ENCODE measurements at places on chromosomes 5 and 9.
A peak's percentile ranks its signal among the peaks of the same experiment; 100 is the strongest.

DNA sequence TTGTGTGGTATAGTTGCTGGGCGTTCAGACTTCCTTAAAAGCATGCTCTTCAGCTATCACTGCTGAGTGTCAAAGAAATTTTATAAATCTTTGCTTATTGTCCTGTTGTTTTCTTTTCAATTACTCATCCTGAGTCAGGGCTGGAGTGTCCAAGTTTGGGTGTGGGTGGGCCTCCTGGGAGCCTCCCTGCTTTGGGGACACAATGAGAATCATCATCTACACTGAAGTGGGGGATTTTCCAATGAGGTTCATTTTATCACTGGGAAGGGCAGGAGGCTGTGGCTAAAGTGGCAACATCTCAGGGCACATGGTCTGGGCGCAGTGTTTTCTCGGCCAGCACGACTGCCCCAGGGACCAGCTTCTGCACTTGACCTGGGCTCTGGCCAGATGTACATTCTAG is 19.5 kb downstream of the GFPT2 start:
- DNase-seq = no peak

DNA sequence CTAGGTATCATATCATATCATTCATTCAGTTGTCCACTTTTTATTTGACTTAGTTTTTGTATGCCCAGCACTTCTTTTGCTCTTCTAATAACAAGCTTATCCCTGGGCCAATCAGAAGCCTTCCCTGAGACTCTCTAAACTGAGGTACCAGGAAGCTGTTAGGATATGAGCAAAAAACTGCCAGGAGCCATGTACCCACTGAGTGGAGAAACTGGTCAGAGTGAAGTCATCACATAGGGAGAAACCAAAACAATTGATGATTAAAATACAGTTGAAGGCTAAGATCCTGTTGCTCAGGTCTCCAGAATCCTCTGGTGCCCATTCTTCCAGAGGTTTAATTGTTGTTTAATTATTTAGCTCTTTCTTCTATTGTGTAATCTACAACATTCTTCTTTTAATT is 120.2 kb downstream of the KIAA0825 start:
- no peak for DNase-seq

- peak; percentile 92 for DNase-seq
These were observed 46.2 kb upstream of the DENND4C start for GRCh38 chr9:19184144-19184917.

DNA sequence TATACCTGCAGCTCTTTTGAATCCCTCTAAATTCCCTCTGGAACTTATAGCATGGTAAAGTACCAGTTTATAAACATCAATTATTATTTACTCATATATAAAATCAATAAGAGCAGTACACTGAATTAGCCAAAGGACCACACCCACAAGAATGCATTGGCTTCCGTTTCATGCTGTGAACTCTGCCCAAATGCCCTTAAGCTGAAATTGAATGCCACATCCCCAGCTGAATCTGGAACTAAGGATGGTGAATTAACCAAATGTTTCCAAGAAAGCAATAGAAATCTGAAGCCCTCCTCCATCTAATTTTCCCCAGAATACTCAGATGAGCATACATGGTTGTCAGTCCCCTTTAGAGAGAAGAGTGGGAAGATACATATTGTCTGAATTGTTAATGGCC is 436.4 kb upstream of the FTMT start:
- DNase-seq = no peak

DNA sequence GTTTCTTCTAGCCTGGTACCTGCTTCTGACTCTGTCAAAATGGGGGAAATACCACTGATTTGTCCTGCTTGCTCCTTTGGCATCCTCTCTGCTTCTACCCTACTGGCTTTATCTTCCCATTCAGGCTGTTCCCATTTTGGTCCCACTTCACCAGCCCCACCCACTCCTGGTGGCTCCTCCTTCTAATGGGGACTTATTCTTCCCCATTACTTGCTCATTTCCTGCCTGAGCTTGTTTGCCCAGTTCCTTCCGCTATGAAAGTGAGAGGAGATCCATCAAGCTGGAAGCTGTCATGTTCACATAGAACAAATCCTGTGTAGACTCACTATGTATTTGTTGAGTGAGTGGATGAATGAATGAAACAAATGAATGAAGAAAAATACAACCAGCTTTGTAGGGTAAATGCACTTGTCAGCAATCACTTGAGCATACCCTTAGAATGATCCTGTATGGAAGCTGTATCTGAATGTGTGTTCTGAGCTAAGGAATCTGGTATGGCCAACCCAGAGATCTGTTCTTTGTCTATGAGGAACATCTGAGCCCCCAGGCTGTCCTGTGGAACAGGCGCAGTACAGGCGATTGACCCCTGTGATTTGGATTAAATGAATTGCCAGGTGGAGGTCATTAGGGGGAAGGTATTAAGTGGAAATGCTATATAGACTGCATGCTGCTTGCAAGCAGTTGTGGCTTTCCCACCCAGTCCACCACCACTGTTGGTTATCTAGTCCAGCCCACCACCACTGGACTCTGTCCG is 89.5 kb downstream of the APBA1 start:
- no peak for DNase-seq

DNA sequence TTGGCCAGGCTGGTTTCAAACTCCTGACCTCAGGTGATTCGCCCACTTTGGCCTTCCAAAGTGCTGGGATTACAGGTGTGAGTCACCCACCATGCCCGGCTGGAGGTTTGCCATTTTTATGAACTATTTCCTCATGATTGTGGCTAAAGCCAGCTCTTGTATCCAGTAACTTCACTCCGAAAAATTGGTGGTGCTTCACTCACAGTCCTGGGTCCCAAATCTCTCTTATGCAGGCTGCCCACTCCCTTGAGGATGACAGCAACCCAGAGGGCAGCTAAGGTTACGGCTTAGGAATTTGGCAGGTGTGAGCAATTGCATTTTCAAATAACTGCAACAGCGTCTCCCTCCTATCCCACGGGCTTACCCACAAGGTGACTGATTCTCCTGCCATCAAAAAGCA is 23.4 kb upstream of the FUBP3 start:
- no peak for DNase-seq

DNA sequence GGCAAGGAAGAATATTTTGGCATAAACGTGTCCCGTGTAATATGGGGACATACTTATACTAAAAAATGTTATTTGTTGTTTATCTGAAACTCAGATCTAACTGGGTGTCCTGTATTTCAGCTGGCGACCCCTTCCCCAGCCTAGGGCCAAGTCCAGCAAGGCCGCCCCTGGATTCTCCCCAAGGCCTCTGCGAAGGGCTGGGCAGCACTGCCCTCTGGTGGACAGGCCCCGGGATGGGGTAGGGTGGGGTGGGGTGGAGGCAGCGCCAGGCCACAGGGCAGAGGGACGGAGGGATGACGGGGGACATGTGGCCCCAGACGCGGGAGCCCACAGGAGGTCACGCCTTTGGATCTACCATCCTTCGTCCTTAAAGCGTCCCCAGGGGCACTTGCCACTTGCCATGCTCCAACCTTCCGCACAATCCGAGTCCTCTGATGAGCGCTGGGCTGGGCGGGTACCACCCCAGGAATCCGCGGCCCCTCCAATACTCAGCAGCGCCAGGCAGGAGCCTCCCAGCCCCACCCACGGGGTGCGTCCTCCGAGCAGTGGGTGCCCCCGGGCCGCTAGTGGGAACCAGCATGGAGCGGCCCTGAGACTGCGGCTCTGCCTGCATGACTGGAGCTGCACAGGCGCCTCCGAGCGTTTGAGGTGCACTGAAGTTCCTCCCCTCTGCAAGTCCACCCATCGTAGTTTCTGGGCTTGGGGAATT is 7.1 kb upstream of the AGPAT2 start:
- peak; percentile 29 for DNase-seq

DNA sequence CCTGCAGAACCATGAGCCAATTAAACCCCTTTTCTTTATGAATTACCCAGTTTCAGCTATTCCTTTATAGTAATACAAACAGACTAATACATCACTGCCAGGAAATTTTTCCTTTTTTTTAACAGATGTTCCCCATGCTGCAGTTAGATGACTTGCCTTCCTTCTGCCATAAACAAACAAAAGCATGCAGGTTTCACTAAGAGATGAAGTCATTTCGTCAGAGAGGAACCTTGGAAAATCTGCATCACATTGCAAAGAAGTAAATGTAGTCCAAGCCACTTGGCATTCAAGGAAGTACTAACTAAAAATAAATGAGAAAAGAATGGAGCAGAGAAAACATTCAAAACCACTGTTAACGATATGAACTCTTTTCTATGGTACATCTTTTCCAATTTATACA is 194.1 kb upstream of the EFNA5 start:
- no peak for DNase-seq

DNA sequence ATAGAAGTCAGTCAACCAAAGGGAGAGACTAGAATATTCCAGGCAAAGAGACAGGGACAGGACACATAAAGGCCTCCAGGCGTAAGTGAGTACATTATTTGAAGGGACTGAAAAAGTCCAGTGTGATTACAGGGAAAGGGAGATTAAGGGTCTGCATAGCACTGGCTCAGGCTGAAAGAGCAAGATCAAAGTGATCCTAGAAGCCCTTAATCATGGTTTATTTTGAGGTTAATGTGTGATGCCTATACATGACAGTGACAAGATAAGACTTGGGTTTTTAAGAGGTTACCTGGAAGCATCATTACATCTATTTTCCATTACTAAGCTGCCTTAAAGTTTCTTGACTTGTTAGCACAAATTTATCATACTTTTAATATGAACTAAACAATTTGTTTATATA is 25.8 kb downstream of the LMBRD2 start:
- no peak for DNase-seq

GRCh38 chr9:124477211-124477647 is 27.0 kb downstream of the ADGRD2 start:
- no peak for DNase-seq

- no peak for DNase-seq
These were observed 20.3 kb upstream of the CTNNA1 start for GRCh38 chr5:138732933-138733332.

DNA sequence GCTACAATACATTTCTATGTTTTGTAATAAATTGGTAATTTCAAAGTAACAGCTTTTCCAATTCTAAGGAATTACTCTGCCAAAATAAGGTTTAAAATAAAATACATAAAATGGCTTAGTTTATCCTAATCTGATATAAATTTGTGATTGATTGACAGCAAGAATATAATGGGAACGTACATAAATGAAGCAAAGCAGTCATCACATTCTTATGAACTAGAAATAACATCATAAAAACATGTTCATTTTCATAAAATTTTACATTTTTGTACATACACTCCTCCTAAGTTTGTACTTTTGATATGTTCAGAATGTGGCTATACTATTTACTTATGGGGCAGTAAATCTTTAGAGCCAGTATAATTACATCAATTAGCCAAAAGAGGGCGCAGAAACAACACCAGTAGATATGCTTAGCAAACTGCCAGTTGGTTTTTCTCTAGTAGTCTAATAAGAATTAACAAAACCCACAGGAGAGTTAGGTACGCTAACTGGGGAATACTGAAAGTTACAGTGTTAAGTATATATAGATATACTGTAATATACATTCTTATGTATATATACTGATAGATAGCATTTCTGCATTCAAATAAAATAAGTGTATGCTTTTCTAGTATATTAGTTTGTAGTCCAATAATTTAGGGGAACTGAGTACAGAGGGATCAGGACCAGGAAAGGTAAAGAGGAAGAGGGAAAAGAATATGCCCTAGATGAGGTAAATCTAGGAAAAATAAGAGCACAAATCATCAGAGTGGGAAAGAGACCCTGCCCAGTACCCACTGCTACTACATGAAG is 76.8 kb downstream of the ZDHHC21 start:
- DNase-seq = no peak

GRCh38 chr9:89845862-89846261 is 241.1 kb downstream of the GADD45G start:
- no peak for DNase-seq

DNA sequence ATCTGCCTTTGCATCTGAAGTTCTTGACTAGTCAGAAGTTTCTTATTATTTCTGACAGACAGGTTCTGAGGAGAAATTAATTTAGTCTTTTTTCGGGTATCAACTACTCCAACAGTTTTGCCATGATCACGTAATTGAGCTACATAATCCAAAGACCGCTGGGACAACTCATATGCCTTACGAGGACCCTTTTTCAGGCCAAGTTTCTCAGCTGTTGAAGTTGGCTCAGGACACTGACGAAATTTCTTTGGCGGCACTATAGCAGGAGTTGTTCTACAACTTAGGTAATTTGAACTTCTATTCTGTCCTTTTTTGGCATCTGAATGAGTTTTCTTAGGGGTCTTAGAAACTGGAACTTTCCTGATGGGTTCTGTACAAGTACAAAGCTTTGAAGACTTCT is 27.2 kb downstream of the SETX start:
- no peak for DNase-seq

GRCh38 chr9:131781069-131781468 is 41.2 kb upstream of the RAPGEF1 start:
- no peak for DNase-seq

- no peak for DNase-seq
These were observed 82.2 kb downstream of the SMIM23 start for GRCh38 chr5:171867786-171868185.

DNA sequence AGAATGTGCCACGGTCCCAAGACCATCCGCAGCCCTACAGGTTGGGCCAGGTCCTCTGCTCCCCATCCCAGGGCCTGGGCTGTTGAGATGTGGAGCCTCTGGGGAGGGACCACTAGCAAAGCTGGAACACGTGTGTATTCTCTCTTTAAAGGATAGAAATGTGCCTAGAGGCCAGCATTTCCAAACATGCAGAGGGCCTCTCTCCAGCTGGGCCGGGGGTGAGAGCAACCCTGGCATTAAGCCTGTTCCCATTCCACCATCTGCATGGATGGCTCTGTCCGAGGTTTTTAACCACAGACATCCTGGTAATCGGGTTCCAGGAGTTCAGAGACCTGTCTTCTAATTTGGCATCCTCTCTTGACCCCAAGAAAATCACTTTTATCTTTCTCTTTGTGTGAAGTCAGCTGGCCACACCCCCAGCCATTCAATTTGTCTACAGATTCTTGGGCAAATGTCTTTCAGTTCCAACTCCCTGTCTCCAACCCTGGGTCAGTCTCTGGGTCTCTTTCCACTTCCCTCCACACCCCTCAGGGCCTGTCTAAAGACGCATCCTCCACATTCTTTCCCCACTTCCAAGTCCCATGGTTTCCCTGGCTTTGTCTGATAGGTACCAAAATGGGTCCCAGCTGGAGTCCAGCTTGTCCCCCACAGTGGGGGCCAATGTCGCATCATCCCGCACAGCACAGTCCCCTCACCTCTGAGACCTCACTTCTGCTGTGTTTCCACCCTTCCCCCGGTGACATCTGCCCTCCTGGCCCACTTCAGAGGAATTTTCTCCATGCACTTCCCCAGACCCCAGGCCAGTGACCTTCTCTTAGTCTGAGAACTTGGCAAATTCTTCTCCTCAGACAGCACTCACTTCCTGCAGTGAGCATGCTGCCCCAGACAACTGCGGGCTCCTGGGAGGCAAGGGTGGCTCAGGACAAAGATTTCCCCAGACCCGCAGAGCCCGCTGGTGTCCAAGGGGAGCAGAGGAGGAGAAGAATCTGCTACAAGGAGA is 56.8 kb downstream of the PTPDC1 start:
- DNase-seq = no peak

- DNase-seq = no peak
These were observed 2253.1 kb upstream of the C9orf72 start for GRCh38 chr9:29826421-29826820.

All from T-helper 1 cell (primary cell).